Adipose tissue (tissue), 3 donors: ENCODE measurements at places on chromosomes 4 and X. TPM values are rescaled to one million over a fixed set of nuclear protein-coding genes. Genes with fewer than 3 reads are reported as not detected.

The RRH gene
- polyA plus RNA-seq, result not detected

The SSX4 gene
- not detected for polyA plus RNA-seq

The SPATA4 gene
- polyA plus RNA-seq, result not detected

The GAGE2A gene
- not detected for polyA plus RNA-seq

The PLS3 gene
- 66.2 TPM for polyA plus RNA-seq

The GATA1 gene
- polyA plus RNA-seq, result 0.07 TPM

The CPZ gene
- 3.2 TPM for polyA plus RNA-seq

The NRK gene
- 0.18 TPM for polyA plus RNA-seq

The HTR2C gene
- not detected for polyA plus RNA-seq

The H2BW2 gene
- not detected for polyA plus RNA-seq
